ENCODE measurements at places on chromosomes 12 and 14.

DNA sequence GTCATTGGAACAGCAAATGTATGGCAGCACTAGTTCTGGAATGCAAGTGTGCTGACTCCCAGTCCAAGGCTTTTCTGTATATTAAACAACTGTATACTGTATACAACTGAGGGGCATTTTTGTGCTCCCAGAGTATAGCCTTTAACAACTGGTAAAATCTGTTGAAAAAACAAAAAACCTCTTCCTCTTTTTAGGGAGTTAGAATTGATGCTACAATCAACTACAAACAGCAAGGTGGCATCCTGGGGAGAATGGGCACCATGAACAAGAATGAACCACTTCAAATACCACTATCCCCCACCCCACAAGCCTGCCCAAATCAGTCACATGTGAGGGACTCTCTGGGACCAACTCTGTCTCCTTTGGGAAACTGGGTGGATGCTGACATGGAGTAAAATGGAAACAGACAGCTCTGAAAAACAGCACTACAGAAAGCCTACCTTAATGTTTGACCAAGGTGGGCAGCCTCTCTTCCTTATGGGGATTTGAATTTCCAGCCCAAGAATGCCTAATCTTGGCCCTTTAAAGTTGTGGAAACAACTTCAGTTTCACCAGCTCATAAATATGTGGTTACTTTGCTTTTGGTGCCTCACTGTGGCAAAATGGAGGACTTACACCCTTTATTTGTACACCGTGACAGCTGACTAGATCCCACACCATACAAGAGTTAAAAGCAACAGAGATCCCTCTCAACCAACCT is 7.5 kb downstream of the VTI1B start:
- DNase-seq, result no peak

DNA sequence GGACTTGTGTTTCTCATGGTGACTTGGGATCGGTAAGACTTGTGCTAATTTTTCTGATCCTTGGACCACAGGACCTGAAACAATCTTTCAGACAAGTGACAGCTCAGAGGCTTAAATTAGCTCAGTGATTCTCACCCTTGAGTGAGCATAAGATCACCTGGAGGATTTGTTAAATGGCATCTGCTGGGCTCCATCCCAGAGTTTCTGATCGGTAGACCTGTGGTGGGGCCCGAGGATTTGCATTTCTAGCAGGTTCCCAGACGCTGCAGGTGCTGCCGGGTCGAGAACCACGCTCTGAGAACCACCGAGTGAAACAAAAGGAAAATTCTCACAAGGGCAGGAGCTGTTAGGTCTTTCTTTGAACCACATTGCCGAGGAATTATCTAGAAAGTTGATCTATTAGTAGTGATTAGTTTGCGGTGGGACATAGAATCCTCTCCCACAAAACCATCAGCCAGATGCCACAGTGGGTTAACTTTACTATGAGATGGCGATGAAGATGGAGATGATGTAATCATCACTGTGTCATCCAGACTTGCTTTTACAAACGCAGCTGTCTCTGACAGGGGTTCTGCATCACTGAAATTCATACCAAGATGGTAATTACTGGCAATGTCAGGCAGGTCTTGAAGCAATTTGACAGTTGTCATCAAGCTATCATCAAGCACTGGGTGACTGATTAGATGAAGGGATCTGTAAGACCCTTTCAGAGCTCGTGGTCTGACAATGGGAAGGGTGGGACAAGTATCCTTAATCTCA is 184.0 kb downstream of the AACS start:
- DNase-seq, result no peak

- DNase-seq, result no peak
These were observed 23.8 kb upstream of the POLR3B start for GRCh38 chr12:106333756-106334155.

- DNase-seq, result no peak
These were observed 460.4 kb downstream of the DPF3 start for GRCh38 chr14:72433511-72433910.

DNA sequence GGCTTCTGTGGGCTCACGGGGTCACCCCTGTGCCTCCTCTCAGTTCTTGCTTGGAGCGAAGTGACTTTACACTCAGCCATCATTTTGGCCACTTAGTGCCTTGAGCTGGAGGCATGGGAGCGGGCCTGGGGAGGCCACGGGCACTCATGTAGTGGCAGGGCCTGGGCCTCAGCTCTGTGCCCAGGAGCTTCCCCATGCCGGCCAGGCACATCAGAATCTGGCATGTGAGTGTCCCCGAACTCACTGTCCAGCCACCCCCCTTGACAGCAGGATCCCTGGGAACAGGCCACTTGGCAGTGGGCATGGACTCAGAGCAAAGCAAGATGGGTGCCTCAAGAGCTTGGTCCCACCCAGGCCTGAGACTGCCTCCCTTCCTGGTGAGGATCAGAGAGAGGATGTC is 29.5 kb downstream of the DDX51 start:
- DNase-seq, result no peak

DNA sequence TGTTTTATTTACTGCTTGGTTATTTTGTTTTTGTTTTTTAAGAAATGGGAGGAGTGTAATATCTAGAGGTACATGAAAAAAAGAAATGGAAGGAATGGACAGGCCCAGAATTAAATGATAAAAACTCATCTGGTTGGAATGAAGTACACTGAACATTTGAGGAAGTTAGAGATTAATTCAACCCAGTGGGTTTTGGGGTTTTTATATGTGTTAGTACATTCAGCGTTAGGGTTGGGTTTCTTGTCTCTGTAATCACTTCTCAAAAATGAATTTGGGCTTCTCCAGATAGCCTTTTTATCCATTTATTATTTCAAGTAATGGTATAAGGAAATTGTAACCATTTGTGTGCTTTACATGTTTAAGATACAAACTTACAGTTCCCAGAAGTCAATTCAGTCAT is 19.5 kb upstream of the NUP107 start:
- DNase-seq, result no peak

DNA sequence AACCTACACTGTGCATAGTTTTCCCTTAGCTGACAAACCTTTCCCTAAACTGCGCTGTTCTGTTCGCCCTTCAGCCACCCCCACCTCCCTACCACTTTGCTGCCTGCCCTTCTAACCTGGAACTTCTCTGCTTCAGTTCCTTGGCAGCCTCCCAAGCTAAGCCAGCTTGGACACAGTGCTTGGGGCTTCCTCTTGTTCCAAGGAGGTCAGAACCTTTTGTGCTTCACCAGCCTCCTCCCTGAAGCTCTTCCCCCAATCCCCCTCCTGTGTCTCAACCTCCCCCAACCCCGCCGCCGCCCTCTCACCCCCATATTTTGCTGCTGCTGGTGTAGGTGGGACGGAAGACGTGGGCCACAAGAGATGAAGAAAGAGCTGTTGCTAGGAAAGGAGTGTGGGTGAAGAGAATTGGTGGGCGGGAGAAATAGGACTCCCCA is 8.1 kb upstream of the RIC8B start:
- peak; percentile 59 for DNase-seq

DNA sequence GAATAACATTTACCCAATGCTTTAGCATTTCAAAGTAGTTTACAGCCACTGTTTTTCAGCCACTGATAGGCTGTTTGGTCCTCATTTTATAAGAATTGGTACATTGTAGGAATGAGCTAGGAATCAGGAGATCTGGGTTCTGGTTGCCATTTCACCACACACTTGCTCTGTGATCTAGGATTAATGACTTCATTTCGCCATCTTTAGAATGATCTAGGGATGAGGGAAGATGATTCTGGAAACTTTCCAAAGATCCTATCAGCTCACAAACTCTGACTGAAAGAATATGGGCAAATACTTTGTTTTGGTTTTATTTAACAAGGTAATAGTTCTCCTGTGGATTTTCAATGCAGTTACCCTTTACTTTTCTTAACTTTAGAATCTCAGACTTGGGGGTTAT is 155.0 kb downstream of the GCH1 start:
- DNase-seq, result no peak

DNA sequence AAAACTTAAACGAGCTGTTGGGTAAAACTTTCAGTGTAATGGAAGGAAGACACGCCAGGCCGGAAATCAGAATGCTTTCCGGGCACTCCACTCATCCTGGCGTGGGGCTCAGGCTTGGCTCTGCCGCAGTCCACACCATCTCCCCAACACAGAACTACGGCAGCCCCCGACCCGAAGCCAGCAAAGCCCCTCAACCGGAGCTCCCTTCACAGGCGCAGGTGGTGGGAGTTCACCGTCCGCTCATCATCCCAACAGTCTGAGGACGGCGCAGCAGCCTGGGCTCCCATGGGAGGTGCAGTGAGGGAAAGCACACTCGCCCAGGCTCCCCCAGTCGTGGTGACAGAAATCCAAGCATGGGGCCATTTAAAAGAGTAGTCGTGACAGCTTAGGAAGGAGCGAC is 11.0 kb upstream of the MMP17 start:
- DNase-seq, result no peak

- DNase-seq, result no peak
These were observed 70.9 kb downstream of the GPR135 start for GRCh38 chr14:59394268-59394667.

- no peak for DNase-seq
These were observed 38.0 kb upstream of the EIF5 start for GRCh38 chr14:103296007-103296406.

GRCh38 chr14:89209558-89209957 is 207.5 kb downstream of the FOXN3 start:
- no peak for DNase-seq

DNA sequence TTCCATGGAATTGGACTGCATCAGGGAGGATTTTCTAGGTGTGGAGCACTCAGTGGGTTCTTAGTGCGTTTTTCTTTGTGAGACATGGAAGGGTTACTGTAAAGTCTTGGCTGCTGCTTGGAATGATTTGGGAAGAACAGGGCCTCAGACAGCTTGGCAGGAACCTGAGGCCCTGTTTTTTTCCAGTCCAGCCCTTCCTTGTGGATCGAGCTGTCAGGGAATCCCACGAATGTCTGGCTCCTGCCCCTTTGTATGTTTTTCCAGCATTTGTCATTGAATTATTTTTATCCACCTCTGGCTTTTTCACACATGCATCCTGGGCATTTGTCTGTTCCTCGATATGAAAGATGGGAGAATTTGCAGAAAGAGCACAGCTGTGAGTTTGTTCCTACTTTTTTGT is 158.5 kb downstream of the TGFB3 start:
- DNase-seq, result no peak

- DNase-seq, result peak; percentile 80
These were observed 26.5 kb downstream of the CD9 start for GRCh38 chr12:6226679-6227051.

DNA sequence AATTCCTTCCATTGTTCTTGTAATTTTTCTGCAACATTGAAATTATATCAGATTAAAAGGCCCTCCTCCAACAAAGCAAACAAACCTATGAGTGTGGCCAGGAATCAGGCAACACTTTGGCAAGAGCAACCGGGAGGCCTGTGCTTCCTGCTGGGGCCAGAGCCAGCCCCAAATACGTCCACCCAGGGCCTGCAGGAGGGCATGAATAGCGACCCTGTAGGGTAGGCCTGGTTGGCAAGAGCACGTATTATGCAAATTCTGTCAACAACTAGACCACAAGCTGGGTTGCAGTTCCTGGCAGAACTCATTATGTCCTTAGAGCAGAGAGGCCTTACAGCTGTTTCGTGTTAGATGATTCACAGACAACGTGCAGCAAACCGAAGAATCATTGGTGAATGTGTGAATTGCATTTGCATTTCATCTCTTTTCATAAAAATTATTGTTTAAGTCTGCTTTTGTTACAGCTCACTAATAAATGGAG is 26.9 kb upstream of the LGALS3 start:
- peak; percentile 87 for DNase-seq

DNA sequence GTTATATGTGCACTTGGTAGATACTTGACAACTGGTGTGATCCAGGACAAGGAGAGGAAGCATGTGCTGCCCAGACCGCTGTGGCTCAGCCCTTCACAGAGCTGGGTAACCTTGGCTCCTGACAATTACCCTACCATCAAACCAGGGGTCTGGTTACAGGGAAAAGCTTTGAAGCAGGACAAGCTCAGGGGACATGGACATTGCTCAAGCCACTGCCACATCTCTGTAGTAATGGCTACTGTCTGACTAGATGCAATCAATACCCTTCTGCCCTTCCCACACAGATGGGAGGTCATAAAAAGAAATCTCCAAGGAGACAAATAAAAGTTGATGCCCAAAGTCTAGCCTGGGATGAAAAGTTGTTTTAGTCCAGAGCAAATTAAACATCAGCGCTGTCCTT is 577.4 kb downstream of the MED13L start:
- no peak for DNase-seq

DNA sequence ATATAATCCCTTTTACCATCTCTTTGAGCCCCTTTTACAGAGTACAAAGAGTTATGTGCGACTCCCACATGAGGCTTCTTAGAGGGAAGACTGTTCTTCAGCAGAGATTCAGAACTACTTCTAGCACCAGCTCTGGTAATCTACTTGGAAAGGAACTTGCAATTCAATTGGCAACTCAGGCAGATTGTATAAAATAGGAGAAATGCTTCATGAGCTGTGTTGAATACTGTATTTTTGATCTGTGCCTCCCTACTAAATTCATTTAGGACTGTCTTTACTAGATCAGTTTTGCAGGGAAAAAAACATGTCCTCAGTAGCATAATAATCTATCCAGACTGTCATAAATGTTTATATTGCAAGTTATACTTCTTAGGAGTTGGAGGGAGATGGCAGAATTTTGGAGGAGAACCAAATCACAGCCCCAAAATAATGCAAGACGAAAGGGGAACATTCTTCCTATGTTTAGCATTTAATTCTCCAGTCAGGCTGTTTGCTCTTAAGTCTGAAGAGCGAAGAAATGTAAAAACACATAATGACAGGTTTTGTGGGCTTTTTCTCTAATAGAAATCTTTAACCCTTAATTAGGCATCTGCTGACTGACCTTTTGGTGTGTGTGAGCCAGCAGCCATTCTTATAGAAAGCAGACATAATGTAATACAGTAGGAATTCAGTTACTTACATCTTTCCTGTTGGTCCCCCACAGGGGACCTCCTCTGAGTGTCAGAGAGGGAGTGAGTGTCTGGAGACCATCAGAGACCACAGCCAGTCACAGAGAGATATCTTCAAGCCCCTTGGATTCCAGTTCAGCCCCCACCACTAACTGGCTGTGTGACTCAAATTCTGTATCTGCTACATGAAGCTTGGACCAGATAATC is 3.9 kb downstream of the ANO4 start:
- no peak for DNase-seq

DNA sequence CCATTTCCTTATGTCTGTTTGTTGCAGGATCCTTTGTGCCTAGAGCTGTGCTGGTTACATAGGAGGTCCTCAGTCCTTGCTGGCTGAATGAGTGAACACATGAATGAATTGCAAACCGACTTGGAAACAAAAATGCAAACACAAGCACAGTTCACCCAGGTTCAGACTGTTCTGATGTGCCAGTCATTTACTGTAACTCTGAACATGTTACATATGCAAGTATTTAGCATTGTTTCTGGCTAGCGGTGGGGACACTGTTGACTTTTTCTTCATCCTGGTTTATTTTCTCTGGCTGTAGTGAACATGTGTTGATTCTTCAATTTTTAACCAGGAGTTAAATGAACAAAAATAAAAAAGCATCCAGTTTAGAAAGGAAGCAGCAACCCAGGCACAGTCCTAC is 33.4 kb downstream of the TSPAN9 start:
- no peak for DNase-seq

GRCh38 chr14:97408503-97408902 is 611.3 kb downstream of the VRK1 start:
- DNase-seq, result no peak
